CD4-positive, alpha-beta T cell (primary cell): ENCODE measurements at places on chromosomes 7 and 10. TPM values are rescaled to one million over a fixed set of nuclear protein-coding genes. Genes with fewer than 3 reads are reported as not detected.

GRCh38 chr7:114788706-114789105, 133.2 kb upstream of the MDFIC start:
- H3K27me3 ChIP-seq, result no peaks in the 10 kb centered on the region
- no peak for DNase-seq
- H3K27ac ChIP-seq, result no peak overlapping the region
- H3K36me3 ChIP-seq, result no peaks in the 10 kb centered on the region
- no peak overlapping the region for H3K4me3 ChIP-seq
- H3K4me1 ChIP-seq, result no peaks in the 10 kb centered on the region

- H3K4me1 ChIP-seq, result no peaks in the 10 kb centered on the region
- H3K4me3 ChIP-seq, result no peak overlapping the region
- no peak for DNase-seq
- peaks cover 6% of the 10 kb centered on the region for H3K27me3 ChIP-seq
These were observed 87.8 kb upstream of the PPP2R2D start for GRCh38 chr10:131812736-131813604.

DNA sequence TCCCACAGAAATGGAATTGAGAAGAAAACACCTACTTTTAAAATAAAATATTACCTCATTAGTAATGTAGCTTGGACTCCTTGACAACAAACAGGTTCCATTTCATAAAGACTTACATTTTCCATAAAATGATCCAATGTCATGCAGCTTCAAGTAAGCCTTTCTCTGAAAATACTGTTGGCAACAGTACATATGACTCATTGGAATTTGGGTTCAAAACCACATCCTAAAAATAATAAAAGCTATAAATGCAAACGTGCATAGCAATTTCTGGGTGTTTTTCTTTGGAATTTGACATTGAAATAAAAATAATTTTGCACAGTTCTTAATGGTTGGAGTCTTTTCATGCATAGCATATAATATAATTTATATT, 47.9 kb downstream of the FHIP2A start:
- peaks cover 4% of the 10 kb centered on the region for H3K27me3 ChIP-seq
- H3K36me3 ChIP-seq, result peaks cover 3% of the 10 kb centered on the region
- no peaks in the 10 kb centered on the region for H3K4me1 ChIP-seq
- no peak for DNase-seq
- H3K4me3 ChIP-seq, result no peak overlapping the region

DNA sequence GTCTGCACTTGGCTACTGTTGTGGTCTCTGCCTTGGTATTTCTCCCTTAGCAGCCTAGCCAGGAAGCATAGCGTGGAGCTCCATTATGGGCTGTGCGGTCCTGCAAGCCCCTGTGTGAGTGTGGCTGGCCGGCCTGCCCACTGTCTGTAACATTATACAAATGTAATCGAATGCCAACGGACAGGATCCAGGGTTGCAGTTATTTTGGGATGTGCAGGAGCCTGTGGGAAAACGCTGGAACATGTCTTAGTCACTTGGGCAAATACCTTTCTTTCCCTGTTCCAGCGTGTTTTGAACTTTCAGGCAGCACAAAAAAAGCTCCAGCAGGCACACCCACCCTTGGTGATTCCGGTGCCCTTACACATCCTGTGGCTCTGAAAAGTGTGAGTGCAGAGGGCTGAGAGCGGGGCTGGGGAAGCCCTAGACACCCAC, 29.5 kb downstream of the BAG3 start:
- peaks cover 18% of the 10 kb centered on the region for H3K36me3 ChIP-seq
- H3K27ac ChIP-seq, result no peak overlapping the region

DNA sequence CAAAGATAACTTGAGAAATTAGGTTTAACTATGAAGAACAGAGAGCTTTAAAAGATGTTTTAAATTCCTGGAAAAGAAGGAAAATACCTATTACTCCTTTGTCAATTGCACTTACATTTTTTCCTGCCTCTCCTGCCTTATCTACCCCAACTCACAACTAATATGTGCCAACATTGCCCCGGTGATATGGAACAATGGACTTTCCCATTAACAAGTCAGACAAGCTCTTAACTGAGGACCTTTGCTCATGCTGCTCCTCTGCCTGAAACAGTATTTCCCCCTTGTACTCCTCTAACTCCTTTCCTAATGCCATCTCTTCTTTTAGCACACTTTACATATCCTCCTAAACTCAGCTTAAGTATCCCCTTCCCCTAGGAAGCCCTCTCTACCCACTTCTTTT, 4.8 kb upstream of the ACTA2 start:
- peaks cover 4% of the 10 kb centered on the region for H3K4me1 ChIP-seq
- H3K27me3 ChIP-seq, result no peaks in the 10 kb centered on the region
- H3K27ac ChIP-seq, result no peak overlapping the region
- no peak for DNase-seq

Gene KCND2
- not detected for total RNA-seq

Gene FAM237B
- total RNA-seq, result not detected

Gene NCF1
- 4.5 TPM for total RNA-seq

Gene SH2D4B
- total RNA-seq, result 0.16 TPM

Gene MPP7
- total RNA-seq, result 30.4 TPM
